ENCODE measurements at places on chromosomes 11 and 22.

GRCh38 chr11:79440571-79441460 lies at the start of gene TENM4:
Gene TENM4, minus strand, starts transcription at chr11:79441030. Its CDS starts 371,086 bp downstream, at chr11:79069944.
- DNase-seq: peak; percentile 87

DNA sequence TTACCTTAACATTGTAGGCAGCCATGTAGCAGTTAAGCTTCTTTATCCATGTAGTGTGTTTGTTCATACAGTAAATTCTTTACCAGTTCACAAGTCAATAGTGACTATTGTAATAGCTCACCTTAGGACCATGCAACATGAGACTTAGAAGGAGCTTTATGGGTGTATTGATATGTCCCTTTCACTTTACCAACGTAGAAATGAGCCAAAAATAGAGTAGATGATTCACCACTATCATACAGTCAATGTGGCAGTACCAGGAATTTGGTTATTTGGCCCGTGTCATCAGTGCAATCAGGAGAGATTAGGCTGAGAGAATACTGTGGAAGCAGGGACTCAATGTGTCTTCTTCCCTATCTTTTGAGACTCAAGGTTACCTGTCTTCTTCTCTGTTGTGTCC lies 4.7 kb downstream of the ZDHHC13 start:
- peak; percentile 26 for DNase-seq

- no peak for DNase-seq
These were observed 33.0 kb upstream of the TH start for GRCh38 chr11:2204361-2205213.

GRCh38 chr11:71248251-71248570 lies 4.2 kb downstream of the SHANK2 start:
- DNase-seq: no peak

- DNase-seq: no peak
These were observed 16.9 kb downstream of the ZNF215 start for GRCh38 chr11:6943131-6943530.

- DNase-seq: no peak
These were observed 89.3 kb downstream of the RDX start for GRCh38 chr11:110207123-110207522.

DNA sequence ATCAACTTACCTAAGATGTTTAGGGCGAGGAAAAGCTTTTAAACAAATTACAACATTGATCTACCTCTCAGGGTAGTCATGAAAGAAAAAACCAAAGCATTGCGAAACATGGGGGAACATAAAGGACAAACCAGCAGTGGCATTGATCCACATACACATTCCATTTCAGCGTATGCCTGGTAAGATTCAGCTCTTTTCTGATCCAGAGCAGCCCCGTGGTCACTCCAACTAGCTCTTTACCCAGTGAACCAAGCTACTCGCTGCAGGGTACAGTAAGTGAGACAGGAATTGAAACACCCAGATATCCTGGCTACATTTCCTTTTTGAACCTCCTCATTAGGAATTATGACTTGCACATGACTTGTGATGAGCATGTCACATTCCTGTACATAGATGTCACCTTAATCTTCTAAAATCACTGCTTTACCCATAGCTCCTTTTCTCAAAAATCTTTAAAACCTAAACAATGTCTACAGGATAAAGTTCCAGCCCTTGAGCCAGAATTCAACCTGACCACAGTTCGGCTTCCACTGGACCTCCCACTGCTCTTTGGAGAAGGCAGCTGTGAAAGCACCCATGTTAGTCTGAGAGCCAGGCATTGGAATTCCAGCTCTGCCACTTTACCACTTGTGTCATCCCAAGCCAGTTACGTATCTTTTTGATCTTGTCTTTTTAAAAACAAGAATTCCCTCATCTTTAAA lies 42.9 kb upstream of the AKIP1 start:
- peak; percentile 59 for DNase-seq

- no peak for DNase-seq
These were observed 112.3 kb downstream of the INSC start for GRCh38 chr11:15227011-15227410.

DNA sequence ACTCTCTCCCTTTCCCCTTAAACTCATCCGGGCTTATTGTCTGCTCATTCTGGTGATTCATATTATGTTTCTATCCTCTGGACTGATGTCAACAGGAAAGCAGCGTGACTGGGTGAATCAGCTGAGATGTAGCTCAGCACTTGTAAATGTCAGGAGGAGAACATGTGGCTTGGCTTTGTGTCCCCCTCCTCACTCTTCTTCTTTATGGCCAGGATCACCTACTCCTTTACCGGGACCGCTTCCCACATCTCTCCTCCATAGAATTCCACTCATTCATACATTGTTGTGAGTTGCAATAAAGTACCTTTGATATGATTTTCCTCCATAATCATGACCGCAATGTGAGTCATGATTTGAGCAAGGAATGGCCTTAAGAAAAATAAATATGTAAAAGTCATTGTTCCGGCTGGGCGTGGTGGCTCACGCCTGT lies 15.8 kb upstream of the SYN3 start:
- peak; percentile 64 for DNase-seq

- DNase-seq: no peak
These were observed 38.5 kb upstream of the CHKA start for GRCh38 chr11:68159665-68160064.

DNA sequence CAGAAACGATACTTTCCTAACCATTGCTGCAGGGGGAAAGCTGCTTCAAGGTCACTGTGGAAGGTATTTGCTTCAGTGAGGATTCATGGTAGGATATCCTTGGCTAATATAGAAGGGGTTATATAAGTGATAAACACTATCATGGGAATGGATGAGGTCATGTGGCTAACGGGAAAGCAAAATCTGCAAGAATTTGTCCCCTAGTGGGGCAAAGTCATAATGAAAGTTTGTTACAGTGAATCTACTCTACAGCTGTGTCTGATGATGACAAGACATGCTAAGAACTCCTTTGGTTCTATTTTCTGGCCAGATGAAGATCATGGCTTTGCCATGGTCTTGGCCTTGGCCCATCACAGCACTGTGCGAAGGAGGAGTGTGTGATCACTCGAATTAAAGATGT lies 13.8 kb downstream of the MMP20 start:
- DNase-seq: no peak

GRCh38 chr11:2842876-2843275 lies 42.7 kb downstream of the CDKN1C start:
- DNase-seq: no peak

- DNase-seq: no peak
These were observed 945 bp downstream of the ROBO3 start for GRCh38 chr11:124865902-124866851.

DNA sequence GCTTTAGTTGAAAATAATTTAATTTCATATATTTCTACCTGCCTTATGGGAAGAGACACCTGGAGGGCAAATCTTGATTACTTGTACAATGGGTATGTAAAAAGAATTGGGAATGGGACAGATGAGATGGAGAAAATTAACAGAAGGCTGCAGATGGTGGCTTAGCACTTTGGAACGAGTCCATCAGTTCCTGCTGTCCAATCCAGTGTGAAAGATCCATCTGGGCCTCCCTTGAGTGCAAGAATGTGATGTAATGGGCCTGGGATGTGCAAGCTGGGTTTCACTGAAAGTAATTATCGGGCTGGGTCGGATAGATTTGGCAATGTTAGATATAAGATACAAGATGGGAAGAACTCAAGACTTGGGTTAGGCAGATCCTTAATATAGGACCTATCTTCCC lies 42.0 kb downstream of the CECR2 start:
- DNase-seq: no peak

GRCh38 chr22:42072606-42073330 lies 1.3 kb upstream of the PHETA2 start:
- DNase-seq: no peak

DNA sequence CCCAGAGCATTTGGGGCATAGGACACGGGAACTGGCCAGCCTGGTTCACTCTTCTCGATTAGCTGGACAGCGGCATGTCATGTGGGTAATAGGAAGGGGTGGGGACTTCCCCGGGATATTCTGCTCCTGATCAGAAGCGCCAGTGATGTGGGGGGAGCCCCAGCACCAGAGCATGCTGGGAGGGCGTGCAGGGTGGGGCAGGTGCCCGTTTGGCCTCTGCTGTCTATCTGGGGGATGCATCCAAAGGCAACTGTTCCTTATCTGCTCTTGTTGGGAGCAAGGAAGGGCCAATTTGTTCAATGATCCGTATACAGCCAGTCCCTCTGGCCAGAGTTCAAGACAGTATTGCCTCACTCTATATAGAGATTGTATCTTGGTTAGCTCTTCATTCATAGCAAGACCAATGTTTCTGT lies 43.6 kb downstream of the PPARA start:
- no peak for DNase-seq

GRCh38 chr11:16606784-16607674 lies 131.4 kb upstream of the C11orf58 start:
- no peak for DNase-seq

DNA sequence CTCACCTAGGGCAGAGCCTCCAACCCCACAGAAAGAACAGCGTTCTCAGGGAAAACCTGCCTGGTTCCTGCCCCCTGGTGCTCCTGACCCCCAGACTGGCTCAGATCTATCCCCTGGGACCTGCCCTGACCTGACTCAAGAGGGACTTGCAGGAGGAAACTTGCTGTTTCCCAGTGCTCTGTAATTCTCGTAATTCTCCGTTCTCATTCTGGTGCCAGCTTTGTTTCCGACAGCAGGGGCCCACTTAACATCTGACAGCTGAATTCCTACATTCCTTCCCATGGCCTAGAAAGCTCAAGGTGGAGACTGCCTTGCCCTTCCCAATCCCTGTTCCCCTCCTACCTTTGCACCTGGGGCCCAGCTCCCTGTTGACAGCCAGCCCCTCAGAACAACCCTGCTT lies 12.5 kb upstream of the CSF2RB start:
- no peak for DNase-seq

DNA sequence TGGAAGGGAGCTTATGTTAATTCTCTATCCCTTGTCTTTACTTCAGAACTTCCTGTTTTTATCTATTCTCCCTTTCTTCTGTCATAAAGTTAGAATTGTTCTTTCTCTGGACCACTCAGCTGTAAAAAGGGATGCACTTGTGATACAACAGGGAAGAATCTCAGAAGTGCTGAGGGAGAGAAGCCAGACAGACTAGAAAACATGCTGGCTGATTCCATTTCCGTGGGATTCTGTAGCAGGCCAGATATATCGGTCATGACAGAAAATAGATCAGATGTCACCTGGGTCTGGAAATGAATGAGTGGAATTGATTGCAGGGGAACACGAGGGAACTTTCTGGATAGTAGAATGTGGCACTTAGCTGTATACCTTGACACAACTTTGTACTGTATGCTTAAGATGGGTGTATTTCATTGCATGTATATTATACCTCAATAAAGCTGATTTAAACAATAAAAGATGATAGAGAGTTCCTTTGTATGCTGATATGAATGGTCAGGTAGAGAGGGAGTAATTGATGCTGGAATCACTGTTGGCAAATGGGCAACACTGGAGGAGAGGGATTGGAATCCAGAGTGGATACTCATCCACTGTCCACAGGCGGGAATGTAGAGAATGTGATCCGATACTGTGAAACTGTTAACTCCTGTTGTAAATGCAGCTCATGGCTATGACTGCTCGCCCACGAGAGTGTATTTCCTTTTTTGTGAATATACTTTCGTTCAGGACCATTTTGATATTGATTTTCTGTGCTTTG lies 59.6 kb downstream of the ATXN10 start:
- DNase-seq: peak; percentile 29

DNA sequence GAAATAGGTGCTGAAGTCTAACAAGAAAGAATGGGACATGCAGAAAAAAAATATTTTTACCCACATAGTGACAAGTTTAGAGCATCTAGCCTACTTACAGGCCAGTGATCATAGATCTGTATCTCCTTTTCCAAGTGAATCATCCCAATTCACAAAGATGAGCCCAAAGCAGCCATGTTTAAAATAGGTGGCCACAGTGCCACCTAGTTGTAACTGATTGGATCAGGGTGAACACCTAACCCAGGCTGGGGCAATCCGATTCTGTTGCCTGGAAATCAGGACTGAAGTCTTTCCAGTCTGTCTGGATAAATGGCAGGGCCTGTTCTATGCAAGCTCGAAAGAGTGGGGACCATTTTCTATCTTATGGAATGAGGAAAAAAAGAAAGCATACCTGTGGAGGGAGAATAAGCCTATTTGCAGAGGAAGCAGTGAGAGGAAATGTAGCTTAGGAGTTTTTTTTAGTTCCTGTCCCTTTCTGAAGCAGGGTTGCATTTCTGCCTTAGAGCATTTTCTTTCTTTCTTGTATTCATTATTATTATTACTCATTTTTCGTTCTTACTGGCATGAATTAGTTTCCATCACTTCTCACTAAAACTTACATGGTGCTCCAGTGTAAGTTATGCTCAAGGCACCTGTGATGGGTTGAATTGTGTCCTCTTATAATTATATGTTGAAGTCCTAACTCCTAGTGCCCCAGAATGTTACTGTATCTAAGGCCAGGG lies 113.2 kb upstream of the RAG2 start:
- DNase-seq: no peak

- DNase-seq: no peak
These were observed 3.1 kb downstream of the PITPNB start for GRCh38 chr22:27915986-27916385.

DNA sequence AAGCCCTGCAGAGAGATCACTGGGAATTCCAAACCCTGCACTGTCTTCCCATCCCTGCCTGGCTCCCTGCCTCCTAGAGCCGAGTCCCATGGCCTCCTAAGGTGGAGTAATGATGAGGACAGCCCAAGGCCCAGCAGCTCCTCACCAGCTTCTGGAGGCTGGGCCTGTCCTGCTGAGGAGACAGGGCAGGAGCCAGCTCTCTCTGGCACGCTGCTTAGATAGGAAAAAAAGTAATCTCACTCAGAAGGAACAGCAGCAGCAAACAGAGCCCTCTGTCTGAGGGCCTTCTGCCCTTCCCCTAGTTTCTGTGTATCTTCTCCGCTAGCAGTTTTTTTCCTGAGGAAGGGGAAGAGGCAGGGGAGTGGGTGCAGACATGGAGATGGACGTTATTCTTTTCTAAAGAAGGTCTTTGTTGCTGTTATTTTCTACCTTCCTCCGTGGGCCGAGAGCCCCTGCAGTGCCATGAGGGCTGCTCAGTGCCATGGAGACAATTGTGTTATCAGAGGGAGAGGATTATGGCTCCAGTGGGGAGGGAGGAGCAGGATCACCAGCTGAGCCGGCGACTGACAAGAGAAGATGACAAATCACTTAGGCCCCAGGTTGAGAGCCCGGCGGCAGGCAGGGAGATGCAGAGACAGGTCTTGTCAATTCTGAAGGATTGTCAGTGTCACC lies 315.3 kb downstream of the BUD13 start:
- DNase-seq: no peak

DNA sequence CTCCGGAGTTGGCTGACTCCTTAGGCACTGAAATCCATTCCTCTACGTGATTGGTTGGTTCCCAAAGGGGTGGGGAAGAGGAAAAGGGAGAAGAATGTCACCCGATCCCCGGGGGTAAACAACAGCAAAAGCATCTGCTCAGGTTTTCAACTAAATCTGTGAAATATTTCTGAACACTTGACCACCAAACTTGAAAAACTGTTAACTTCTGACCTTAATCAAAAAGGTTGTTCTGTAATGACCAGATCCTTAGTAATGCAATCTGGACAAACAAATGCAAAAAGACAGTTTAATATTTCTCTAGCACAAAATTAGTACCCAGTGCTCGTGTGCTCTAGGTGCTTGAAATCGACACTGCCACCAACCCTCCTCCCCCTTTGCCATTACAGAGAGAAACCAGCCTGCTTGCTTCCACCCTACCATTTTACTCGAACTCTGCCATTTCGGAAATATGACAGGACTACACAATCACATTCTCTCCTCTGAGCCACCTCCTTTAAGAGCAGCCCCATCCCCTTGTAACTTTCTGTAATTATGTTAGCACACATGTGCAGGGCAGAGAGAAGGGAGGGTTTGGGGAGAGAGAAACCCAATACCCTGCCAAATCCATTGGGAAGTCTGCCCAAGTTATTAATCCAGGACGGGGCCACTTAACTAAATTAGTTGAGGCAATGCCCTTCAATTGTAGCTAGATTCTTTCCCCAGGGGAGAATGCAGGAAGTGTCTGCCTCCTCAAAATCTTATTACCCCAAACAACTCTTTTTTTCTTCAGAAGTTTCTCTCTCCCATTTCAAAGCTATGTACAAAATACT lies 113.8 kb downstream of the RBFOX2 start:
- peak; percentile 91 for DNase-seq

Data from RPMI7951 (cell line).